Ecto neural progenitor cell (in vitro differentiated cells): ENCODE measurements at places on chromosomes 2 and 18.

DNA sequence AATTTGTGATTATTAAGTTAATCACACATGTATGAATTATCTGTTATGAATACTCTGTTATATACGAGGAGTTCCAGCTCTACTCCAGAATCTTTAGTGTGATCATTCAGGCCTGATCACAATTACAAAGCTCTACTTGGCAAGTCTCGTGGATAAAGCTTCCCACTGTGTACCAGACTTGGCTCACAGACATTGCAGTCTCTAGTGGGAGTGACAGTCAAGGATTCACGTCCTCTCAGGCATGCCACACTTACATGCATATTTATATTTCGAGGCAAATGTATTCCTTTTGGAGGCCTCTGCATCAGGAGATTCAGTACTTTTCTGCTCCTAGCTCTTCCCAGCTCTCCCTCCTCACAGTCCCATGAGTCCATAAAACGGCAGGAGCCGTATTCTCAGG lies 403.4 kb upstream of the CDH7 start:
- DNase-seq = no peak

- no peak for DNase-seq
These were observed 11.2 kb downstream of the SCG2 start for GRCh38 chr2:223590964-223591363.

- DNase-seq = no peak
These were observed 709 bp downstream of the PTPN2 start for GRCh38 chr18:12883372-12883683.

GRCh38 chr2:102044967-102045489 lies 53.3 kb downstream of the IL1R2 start:
- DNase-seq = no peak

GRCh38 chr2:74559912-74560311 lies 5.4 kb downstream of the DOK1 start:
- no peak for DNase-seq
